Stimulated activated CD8-positive, alpha-beta memory T cell treated with anti-CD3 and anti-CD28 coated beads, Interleukin-7, amount 100 ng/mL, for 48 hours (primary cell): ENCODE measurements at places on chromosomes 6 and 20.

DNA sequence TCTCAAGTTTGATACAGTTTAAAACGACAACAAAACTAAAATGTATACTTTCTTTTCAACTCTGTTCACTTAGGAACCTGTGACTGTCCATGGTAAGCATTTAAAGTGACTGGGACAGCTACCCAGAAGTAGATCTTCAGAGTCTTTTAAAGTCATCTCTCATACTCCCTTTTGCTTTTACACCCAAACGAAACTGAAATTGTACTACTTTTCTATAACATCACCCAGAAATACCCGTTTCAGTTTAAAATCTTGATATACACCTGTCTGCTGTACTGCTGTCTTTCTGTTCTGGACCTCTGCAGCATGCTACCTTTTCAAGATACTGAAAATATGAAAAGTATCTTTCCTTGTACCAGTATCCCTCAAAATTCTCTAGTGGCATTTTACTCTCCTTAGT lies 170.4 kb upstream of the THEMIS start:
- no peak for DNase-seq

DNA sequence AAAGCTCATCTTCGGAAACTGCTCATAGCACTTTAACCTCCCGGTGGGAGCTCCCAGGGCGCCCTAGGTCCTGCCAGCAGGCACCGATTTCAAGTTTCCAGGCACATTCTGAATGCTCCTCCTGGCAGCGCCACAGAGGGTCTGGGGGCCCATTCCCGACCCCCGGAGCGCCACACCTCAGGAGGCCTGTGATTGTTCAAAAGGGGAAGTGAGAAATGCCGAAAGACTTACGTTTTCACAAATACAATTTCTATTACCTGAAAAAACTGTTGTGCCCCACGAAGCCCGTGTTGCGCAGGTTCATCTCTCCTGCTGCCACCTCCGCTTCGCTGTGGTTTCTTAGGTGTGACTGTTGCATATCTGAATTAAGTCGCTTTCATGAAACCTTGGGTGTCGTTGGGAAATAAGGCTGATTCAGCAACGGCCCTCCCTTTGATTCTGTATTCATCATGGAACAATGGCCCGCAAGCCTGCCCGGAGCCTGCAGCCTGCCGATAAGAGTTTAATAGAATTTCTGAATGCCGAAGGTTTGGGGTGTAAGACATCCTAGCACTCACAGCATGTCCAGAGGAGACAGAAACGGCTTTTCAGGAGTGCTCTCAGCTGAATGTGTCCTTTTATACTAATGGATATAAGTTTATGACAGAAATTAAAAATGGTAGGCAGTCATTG lies 1.9 kb upstream of the MYT1 start:
- DNase-seq: no peak

- DNase-seq: no peak
These were observed 143.6 kb downstream of the CD24 start for GRCh38 chr6:106830930-106831329.

DNA sequence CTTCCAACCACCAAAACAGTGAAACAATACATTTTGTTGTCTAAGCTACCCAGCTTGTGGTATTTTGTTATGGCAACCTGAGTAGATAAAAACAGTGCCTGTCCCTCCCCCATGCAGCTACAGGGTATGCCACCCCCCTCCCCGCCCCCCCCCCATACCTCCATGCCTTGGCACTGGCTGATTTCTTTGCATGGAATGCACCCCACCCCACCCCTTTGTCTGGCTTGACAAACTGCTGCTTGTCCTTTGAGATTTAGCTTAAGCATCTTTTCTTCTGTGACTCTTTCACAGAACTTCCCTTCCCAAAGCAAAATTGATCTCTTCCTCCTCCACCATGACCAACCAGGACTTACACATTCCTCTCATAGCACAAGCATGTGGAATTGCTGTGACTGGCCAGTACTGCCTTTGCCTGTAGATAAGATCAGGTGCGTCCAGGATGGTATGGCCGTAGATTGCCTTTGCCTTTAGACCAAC lies 64.6 kb upstream of the ADGRF1 start:
- DNase-seq: no peak

DNA sequence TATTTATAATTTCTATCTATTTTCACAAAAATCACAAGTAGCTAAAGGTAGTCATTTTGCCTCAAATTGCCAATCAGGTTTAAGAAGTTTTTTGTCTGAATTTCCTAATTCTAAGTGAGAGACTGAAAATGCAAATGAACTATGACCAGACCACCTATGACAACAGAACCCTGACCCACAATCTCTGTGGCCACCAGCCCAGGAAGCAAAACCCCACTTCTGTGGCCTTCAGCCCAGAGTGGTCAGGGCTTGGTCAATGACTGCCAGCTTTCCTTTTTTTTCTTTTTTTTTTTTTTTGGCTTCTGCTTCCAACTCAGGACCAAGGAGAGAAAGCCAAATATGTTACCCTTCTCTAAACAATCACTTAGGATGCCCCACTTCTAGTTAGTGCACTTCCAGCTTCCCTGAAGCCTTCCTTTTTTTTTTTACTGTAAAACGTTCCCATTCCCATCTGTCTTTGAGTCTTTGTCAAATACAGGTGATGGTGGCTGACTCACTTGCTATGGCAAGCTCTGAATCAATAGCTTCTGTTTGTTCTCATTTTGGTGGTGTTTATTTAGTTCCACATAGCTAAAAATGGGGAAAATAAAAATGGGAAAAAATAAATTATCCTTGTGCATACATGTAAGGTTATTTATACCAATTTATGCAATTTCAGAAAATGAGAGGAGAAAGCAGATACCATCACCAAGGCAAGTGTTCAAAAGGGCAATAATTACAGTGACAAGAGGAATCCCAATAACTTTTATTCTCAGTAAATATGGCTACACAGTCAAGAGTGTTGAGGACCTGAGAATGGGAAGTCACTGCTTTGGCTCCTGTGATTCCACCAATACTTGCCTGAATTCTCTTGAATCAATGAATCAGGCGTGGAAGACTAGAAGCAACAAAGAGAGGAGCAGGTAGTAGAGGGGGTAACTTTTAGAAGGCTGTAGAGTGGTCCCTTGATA lies 170.3 kb upstream of the PDE7B start:
- no peak for DNase-seq

GRCh38 chr20:4919047-4919704 lies 82.1 kb downstream of the SLC23A2 start:
- no peak for DNase-seq

GRCh38 chr6:147207837-147208754 lies 3.9 kb downstream of the STXBP5 start:
- DNase-seq: no peak

- no peak for DNase-seq
These were observed 44.8 kb downstream of the TCP11 start for GRCh38 chr6:35096129-35096862.

DNA sequence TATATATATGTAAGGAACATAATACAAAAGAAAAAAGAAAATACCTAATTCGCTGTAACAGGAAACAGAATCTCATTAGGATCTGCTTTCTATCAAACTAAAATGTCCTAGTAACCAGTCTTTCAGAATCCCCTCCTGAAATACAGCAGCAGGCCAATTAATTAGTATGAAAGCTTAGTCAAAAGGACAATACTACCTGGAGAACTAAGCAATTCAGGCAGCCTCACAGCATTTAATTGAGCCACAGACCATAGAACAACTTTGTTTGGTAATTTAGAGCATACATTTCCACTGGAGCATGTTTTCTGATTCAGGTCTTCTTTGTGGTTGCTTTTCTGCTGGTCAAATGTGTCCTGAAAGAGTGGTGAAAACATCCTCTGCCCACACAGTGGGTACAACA lies 516.0 kb downstream of the LMBRD1 start:
- DNase-seq: no peak

GRCh38 chr20:11248687-11249638 lies 575.2 kb upstream of the JAG1 start:
- DNase-seq: no peak

DNA sequence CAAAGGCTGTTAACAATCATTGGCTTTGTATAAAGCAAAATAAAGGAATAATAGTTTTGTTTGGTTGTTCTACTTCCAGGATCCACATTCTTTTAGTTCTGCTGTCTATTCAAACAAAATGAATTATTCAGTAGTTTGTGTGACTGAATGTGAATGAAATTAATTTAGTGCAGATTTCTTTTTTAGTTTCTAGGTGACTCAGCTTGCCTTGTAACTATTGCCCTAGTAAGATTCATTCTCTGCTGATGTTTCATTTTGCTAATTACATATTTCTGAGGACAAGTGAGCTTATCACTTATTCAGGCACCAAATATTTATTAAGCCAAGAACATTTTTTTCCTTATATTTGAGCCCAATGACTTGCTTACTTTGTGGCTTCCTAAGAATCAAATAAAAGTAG lies 46.5 kb upstream of the RIPOR2 start:
- no peak for DNase-seq

DNA sequence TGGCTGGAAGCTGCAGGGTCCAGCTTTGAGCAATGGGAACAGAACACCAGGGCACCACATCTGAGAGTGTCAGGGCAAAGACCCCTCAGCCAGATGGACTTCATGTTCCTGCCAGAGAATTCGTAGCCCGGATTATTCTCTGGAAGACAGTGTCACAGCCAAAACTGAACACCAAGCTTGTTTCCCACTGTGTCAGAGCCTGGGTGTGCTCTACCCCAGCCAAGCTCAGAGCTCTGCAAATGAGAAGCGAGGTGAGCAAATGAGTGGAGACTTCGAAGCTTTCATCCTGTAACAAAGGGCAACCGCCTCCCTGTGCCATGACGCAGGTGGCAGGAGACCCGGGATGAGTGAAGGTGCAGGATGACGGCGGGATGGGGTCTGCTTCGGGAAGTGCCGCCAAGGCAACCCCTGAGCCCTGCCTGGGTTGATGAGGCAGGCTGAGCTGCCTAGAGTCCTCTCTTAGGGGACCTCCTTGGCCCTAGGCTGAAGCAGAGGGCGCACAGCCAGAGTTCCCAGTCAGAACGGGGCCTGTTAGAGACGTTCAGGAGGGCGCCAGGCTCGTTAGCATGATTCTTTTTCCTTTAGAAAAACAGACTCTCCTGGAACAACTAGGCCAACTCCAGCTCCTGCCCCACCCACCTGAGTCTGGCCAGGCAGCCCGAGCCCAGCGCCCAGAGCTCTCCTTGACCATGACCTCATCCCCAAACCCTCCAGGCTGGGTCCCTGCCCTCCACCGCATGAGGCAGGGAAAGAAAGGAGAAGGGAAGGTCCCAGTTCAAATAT lies 187.7 kb downstream of the SOD2 start:
- DNase-seq: no peak

DNA sequence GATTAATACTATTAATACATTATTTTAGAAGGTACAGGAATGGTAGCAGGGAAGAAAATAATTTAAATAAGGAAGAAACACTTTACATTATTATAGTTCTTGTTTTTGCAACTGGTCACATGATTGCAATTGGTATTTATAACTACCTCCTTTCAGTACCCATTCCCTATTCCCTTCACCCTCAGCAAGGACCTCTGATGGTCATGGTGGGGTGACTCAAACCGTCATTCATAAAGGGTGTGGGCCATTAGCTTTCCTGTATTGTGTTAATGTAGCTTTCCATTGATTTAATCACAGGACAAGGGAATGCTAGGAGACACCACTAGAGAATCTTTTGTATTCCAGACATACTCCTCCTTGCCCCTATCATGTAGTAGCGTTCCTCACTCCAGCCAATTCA lies 47.2 kb upstream of the TMEM244 start:
- no peak for DNase-seq

DNA sequence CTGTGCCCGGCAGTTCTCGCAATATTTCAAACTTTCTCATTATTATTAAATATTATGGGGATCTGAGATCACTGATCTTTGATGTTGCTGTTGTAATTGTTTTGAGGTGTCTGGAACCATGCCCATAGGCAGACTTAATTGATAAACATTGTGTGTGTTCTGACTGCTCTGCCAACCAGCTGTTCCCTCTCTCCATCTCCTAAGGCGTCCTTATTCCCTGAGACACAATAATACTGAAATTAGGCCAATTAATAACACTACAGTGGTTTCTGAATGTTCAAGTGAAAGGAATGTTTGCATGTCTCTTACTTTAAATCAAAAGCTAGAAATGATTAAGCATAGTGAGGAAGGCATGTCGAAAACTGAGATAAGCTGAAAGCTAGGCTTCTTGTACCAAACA lies 7.6 kb downstream of the MAPK14 start:
- DNase-seq: no peak

- no peak for DNase-seq
These were observed 70.7 kb upstream of the LTV1 start for GRCh38 chr6:143772116-143773086.

DNA sequence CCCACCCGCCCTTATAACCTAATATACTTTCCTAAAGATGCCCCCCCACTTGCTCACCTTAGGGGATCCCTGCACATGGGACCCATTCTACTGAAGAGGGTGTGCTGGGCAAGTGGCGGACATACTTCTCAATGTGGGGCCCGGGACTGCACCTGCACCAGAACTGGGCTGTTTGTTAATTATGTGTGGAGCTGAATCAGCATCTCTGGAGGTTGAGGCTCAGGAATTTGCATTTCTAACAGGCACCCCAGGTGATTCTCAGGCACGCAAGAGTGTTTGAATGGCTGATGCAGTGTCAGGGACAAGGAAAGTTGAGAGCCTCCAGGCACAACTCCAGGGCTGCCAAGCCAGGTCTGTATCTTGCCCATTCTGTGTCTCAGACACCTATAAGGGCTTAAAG lies 8.9 kb upstream of the PTPRT start:
- no peak for DNase-seq

DNA sequence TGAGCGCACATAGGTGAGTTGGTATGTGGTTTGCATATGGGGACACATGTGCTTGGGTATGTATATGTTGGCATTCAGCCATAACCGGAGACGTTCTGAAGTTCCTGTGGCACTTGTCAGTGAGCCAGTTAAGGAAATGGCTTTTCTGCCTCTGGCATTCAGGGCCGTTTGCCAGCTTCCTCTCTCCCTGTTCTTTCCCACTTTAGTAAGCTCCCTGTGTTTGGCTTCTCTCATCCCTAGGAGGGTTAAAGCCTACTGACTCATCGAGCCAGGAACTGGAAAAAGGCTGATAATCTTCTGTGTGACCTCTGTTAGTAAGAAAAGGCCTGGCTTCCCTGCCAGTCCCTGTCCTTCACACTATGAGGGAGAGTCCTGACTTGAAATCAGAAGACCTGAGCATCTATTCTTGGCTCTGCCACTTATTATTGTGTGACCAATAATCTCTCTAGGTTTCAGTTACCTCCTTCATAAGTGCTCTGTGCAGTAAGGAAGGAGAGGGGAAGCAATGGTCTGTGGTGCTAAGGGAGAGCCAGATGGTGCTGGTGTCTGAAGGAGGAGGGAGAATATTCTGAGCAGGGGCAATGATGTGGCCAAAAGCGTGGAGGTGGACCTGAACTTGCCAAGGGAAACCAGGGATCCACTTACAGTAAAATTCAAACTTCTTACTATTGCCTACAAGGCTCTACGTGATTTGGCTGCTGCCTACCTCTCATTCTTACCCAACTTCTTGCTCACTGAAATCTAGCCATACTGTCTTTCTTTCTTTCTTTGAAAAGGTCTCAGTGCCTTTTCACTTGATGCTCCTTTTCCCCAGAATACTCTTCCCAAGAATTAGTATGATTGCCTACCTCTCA lies 31.4 kb downstream of the ACSS2 start:
- no peak for DNase-seq
